Inflammatory macrophage (primary cell): ENCODE measurements at places on chromosomes 7 and 10.
A peak's percentile ranks its signal among the peaks of the same experiment; 100 is the strongest.

GRCh38 chr10:95485056-95485844 is 75.9 kb downstream of the SORBS1 start:
- DNase-seq: no peak

DNA sequence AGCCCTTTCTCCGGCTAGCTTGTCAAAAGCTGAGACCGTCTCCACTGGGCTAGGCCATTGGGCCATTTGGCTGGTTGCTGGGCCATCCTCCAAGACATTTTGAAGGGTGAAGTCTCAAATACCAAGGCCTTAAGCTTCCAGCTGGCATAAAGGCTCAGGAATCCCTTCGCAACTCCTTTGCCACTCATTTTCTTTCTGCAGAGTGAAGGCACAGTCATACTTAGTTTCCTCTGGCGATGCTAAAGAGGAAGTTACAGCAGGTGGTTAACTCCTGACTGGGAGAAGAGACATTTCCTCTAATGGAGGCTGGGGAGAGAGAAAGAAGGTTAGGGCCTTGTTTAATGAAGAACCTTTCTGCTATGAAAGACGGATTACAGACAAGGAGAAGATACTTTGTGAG is 4.8 kb upstream of the REPIN1 start:
- DNase-seq: peak; percentile 80

DNA sequence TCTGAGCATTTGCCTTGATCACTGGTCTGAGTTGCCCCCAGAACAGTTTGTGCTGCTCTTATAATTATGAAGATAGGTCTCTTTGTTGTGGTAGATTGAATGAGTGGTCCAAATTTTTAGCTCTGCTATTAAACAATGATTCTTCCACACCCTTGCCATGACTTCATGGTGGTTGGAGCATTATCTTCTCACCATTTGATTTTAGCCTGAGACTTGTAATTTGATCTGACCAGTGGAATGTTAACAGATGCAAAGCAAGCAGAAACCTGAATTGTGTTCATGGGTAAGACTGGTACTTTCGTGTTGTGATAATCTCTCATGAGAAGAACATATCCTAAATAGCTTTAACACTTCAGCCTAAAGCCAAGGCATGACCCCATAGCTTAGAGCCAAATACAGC is 139.1 kb downstream of the TFPI2 start:
- no peak for DNase-seq

DNA sequence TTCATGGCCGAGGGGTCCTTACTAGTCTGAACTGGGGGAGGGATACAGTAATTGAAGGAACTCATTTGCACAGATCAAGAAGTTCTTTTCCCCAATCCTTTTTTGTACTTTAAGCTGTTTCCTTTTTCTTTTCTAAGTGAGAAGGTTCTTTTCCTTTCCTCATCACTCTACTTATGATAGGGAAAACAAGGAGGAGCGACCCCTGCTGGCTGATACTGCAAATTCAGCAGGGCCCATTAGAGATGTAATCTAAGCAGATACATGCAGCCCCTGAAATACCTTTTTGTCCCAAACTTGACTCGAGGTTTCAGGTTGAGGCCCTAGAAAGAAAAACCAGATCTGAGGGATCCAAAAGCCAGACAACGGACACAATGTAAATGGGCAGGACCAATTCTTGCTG is 305.5 kb downstream of the DNAJB9 start:
- no peak for DNase-seq

- DNase-seq: no peak
Measured at GRCh38 chr10:51340366-51340765, 266.1 kb downstream of the PRKG1 start.

DNA sequence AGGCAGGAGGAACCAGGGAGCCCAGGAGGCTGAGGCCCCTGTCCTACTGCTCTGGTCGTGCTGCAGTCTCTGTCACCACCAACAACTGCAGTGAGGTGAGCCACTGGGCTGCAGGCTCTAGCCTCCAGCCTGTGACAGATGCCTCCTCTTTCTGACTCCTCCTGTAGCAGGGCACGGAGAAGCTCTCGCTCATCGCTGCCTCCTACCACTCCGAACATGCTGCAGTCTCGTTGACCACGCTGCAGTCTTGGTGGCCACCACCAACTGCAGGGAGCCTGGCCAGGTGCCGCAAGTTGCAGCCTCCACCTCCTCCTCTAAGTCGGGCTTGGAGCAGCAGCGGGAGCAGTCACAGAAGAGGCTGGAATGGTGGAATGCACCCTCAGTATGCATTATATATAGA is 22.1 kb upstream of the VOPP1 start:
- DNase-seq: no peak

DNA sequence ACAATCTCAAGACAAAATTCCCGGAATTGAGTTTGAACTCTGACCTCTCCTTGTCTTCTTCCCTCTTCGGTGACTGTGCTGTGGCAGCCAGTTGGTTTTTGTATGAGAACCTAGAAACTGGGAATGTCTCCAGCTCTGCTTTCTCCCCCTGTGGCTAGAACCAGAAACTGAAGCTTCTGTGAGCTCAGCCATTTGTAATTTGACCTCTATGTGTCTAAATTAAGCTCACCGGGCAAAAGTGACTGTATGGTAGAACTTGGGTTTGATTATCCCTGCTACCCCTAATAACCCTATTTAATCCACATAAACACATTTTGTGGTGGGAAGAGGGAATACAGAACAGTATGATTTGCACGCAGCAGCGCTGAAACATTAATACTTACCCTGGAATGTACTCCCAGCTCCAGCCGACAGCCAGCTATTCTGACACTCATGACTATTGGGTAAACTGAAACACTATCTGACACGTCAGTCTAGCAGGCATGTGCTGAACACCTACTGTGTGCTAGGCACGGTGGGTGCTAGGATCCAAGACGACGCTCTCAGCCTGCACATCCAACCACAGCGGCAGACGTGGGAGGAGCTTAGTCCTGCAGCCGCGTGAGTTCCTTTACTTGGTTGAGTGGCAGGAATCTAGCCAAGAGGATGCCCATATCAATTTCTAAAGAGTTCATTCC is 324.8 kb downstream of the SFMBT2 start:
- no peak for DNase-seq
